Stimulated activated naive CD4-positive, alpha-beta T cell treated with Interleukin-2 at 50 U/mL for 16 hours (primary cell): ENCODE measurements at places on chromosomes 6 and 20.

DNA sequence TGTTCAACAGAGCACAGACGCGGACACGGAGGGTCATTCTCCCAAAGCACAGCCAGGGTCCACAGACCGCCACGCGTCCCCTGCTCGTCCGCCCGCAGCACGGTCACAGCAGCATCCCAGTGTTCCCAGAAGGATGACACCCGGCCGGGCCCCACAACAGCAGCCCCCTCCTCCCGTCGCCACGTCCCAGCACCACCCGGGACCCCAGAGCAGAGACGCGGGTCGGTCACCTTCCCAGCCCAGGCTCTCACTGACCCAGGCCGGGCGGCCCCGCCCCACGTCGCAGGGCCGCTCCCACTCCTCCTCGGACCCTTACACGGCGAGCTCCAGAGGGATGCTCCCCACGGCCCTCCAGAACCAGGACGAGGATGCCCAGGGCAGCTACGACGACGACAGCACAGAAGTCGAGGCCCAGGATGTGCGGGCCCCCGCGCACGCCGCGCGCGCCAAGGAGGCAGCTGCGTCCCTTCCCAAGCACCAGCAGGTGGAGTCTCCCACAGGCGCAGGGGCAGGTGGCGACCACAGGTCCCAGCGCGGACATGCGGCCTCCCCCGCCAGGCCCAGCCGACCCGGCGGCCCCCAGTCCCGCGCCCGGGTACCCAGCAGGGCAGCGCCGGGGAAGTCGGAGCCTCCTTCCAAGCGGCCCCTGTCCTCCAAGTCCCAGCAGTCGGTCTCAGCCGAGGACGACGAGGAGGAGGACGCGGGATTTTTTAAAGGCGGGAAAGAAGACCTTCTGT, 64.3 kb downstream of the FNDC1 start:
- DNase-seq, result no peak

GRCh38 chr6:115474443-115475041, 586.1 kb downstream of the FRK start:
- no peak for DNase-seq

- no peak for DNase-seq
These were observed 4.0 kb downstream of the QKI start for GRCh38 chr6:163418311-163419029.

- peak; percentile 76 for DNase-seq
These were observed 29.3 kb downstream of the NSFL1C start for GRCh38 chr20:1437235-1437904.

DNA sequence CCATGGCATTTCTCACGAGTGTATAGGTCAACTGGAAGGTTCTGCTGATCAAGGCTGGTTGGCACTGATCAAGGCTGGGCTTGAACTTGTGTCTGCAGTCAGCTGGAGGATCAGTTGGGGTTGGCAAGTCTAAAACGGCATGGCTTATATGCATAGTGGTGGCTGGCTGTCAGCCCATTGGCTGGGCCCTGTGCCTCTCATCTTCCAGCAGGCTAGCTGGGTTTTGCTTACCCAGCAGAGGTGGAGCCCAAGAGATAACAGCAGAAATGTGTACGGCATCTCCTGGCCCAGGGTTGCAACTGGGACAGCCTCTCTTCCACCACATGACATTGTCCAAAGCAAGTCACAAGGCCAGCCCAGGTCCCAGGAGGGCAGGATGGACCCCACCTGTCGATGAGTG, 158.2 kb downstream of the BMP7 start:
- no peak for DNase-seq

GRCh38 chr20:542777-543368, 717 bp downstream of the CSNK2A1 start:
- peak; percentile 21 for DNase-seq

GRCh38 chr20:1671891-1672669, 14.5 kb upstream of the SIRPG start:
- DNase-seq, result no peak

GRCh38 chr6:131164506-131164905, 29.2 kb downstream of the AKAP7 start:
- no peak for DNase-seq

DNA sequence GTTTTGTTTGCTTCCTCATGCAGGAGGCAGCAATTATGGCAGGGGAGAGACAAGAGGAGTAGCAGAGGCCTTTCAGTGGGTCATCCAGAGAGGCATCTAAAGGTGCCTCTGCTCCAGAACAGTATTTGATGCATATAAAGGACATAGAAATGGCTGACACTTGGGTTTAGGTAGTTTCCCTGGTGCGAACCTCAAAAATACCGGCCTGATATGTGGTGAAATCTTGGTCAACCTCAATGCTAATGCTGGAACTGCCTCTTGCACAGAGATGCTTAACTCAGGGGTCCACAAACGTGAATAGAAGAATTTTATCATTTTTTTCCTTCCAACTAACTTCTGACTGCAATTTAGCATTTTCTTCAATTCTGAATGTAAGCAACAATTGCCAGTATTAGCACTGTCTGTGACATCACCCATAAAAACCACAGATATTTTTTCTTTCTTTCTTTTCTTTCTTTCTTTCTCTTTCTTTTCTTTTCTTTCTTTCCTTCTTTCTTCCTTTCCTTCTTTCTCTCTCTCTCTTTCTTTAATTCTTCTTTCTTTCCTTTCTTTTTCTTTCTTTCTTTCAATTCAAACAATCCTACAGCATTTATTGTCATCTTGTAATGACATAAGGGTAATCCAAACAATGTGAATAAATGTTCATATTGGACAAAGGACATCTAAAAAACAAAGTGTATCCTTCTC, 180.0 kb upstream of the UST start:
- no peak for DNase-seq

DNA sequence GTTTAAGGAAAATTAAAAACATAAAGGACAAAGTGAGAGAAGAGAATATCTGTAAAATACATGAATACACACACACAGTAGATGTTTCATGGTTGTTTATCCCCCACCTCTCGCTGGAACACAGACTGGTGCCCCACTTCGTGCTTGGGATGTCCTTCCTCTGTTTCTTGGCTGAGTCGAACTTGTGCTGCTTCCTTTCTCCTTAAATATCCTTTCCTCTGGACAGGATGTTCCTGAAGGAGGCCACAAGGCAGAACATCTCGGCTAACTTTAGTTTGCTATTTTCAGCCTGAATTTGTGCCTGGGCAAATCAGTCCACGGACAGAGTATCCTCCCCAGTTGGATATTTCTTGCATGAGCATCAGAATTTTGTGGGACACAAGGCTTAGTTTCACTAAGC, 54.7 kb upstream of the ZMYND8 start:
- no peak for DNase-seq

GRCh38 chr6:7543789-7544424, 2.4 kb downstream of the DSP start:
- DNase-seq, result no peak

- no peak for DNase-seq
These were observed 45.9 kb downstream of the IGF2R start for GRCh38 chr6:160014869-160015182.

GRCh38 chr6:107144014-107144413, 28.7 kb upstream of the BEND3 start:
- no peak for DNase-seq

- no peak for DNase-seq
These were observed 79.5 kb upstream of the RNF217 start for GRCh38 chr6:124882579-124883393.

GRCh38 chr6:10205892-10206291, 209.0 kb downstream of the TFAP2A start:
- no peak for DNase-seq

- no peak for DNase-seq
These were observed 421.0 kb downstream of the TENT5A start for GRCh38 chr6:81331526-81331925.

GRCh38 chr20:63457737-63458136, 14.7 kb downstream of the KCNQ2 start:
- no peak for DNase-seq

GRCh38 chr20:36959242-36959641, 7.7 kb upstream of the SAMHD1 start:
- DNase-seq, result no peak

DNA sequence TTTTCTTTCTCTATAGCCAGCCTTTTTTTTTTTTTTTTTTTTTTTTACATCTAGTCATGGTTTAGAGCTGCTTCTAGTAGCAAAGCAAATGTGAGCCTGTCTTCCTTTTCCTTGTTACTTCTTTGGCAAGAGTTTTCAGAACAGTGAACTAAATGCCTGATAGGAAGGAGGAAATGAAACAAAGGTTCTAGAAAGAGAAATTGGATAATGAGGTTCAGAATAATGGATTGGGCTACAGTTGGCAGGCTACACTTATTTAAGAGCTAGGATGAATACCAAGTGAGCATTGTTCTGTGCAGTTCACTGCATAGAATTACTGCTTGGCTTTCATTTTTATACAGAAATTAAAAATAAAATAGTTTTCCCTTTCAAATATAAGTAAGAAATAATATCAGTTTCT, 78.6 kb downstream of the HIVEP1 start:
- no peak for DNase-seq

DNA sequence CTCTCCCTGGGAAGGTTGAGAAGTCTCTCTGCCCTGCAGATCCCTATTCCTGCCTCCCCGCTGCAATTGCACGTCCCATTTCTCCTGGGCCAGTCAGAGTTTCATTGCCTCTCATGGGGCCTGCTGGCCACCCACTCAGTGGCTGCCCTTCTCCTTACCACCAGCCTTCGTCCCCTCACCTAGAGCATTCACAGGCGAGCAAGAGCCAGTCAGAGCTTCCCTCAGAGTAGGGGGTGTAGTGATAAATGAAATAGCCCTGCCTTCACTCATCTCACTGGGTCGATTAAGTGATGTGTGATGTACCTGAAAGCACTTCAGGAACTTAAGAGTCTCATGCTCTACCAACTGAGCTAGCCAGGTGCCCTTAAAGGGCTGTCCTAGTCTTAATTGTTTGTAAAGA, 52.0 kb upstream of the FANCE start:
- DNase-seq, result no peak

GRCh38 chr6:19759117-19759880, 77.9 kb upstream of the ID4 start:
- no peak for DNase-seq

DNA sequence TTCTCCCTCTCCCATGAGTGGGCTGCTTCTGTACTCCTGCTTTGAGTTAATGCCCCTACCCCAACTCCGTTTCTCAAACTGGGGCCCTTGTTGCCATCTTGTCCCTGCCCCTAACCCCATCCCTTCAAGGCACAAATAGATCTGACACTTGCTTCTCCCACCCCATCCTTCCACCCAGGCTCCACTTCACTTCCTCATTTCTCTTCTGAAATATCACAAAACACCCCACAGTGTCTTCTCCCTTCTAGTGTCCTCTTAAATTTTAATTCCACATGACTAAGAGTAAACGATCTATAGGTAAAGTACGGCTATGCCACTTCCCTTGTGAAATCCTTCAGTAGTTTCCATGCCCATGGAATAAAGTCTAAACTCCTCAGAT, 571.6 kb upstream of the NOX3 start:
- DNase-seq, result no peak

DNA sequence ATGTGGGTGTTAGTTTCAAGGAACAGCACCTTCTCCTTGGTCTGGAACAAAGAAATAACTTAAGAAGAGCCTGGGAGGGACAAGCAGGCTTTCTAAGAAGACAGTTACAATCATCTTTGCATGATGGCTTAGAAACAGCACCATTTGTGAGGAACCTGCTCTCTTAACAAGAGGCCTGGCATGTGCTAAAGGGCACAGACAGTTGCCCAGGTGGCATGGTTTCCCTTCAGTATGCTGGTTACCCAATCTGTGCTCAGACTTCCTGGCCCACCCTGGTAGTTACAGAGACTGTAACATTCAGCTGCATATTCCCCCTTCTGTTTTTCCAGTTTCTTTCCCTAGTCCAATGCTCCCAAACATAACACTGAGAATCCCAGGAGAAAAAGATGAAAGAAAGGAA, 84.0 kb downstream of the CHD6 start:
- no peak for DNase-seq

DNA sequence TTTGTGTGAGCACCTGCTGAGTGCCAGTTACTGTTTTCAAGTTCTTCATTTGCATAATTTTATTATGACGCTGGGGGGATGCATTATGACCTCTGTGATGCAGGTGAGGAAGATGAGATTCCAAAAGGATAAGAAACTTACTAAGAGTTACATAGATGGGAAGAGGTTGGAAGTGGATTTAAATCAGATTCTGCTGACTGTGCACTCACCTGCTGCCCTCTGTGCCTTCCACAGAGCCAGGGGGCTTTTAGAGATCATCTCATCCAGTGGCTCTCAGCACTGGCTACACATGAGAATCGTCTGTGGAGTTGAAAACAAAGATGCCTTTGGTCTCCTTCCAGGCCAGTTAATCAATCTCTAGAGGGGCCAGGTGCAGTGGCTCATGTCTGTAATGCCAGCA, 47.9 kb downstream of the TIAM2 start:
- no peak for DNase-seq

DNA sequence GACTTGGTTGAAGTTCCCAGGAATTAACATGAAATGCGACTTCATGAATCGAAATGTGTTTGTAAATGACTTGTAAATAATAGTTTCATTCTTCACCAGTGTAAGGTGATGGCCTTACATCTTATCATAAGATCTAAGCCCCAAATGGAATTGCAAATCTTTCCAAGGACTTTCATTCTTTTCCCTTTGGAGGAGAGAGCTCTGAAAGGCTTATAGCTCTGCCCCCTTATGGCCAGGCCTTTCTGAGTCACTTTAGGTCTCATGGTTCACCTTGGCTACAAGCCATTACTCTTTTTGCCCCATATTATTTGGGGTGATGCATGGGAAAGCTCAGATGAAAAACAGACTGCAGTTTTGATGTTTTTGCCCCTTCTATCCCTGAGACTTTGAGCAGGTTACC, 209.1 kb upstream of the BMP2 start:
- no peak for DNase-seq

- no peak for DNase-seq
These were observed 50.7 kb downstream of the EFCAB8 start for GRCh38 chr20:32909451-32909850.

GRCh38 chr6:88870717-88871330, 92.6 kb downstream of the RNGTT start:
- no peak for DNase-seq

- DNase-seq, result no peak
These were observed 46.3 kb downstream of the EZR start for GRCh38 chr6:158772851-158773371.

DNA sequence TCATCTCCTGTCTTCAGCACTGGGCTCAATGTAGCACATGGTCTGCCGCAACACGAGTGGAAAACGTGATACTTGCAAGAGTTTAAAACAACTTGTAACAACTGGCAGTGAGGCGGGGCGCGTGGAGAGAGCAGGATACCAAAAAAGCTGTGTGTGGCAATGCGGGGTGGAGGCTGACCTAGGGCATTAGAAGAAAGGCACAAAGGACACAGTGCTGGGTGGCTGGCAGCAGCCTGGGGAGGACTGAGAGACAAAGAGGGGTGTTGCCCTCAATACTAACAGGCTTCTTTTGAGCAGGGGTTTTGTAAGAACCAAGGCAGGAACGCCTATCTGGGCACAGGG, 1.5 kb upstream of the GFOD1 start:
- no peak for DNase-seq

- no peak for DNase-seq
These were observed 16.9 kb downstream of the GFOD1 start for GRCh38 chr6:13470238-13471140.

- DNase-seq, result no peak
These were observed 109.8 kb upstream of the EXOC2 start for GRCh38 chr6:802701-803100.

- DNase-seq, result peak; percentile 20
These were observed 26.2 kb downstream of the TTBK1 start for GRCh38 chr6:43269273-43270007.

GRCh38 chr20:3922223-3922982, 33.2 kb downstream of the PANK2 start:
- DNase-seq, result no peak
